ENCODE measurements at places on chromosomes 12 and 14.

GRCh38 chr14:32620303-32620702 is 291.2 kb downstream of the AKAP6 start:
- no peak for DNase-seq

GRCh38 chr14:49516286-49516685 is 69.9 kb downstream of the RPS29 start:
- DNase-seq: no peak

GRCh38 chr14:99660794-99661193 is 15.9 kb downstream of the HHIPL1 start:
- DNase-seq: no peak

DNA sequence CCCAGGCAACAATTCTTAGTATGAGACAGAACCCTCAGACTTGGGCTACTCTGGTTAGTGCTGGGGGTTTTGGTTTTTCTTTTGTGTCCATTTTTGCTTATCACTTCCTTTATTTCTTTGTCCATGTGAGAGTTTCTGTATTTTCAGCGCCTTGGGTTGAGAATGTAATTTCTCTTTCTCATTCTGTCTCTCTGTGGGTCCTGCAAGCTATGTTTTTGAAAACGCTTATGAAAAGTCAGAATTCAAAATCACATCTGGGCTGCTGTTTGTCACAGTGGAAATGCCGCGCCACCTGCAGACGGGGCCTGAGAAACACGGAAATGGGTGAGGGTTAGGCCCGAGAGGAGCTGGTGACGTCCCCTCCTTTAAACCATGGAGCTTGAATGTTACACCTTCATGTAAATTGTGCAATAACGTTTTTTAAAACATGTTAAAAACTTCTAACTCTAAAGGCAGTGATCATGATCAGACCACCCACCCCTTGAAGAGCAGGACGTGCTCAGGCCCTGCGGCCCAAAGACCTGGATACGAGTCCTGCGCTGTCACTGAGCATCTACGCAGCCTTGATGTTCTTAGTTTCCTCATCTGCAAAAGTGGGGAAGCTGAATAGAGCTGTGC is 26.1 kb downstream of the JDP2 start:
- DNase-seq: no peak

GRCh38 chr12:82523996-82524395 is 162.7 kb upstream of the TMTC2 start:
- DNase-seq: no peak

- DNase-seq: no peak
Observed at GRCh38 chr12:111436811-111437210, 31.1 kb downstream of the SH2B3 start.

DNA sequence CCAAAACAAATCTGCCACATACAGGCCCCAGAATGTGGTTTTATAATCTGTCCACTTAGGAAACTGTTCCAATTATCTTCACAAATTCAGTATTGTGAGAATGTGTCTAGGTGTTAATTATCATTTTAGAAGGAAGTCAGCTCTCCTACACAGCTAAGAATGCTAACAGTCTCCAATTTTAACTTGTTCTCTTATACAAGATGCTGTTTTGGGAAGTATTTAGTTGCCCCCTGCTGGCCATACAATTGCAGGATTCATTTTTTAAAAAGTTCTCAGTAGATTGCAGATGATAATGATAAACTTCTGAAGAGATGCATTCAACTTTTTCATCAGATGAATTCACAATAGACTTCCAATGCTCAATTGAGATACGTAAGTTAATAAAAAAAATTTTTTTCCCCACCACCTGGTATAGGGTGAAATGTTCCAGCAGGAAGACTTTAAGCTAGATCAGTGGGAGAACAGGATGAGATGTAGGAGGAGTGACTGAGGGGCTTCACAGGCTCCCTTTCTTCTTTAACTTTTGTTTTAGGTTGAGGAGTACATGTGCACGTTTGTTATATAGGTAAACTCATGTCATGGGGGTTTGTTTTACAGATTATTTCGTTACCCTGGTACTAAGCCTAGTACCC is 27.3 kb upstream of the OSBPL8 start:
- no peak for DNase-seq

- DNase-seq: no peak
Observed at GRCh38 chr14:61780125-61780524, 17.9 kb downstream of the SNAPC1 start.

GRCh38 chr12:23535441-23535840 is 414.0 kb downstream of the SOX5 start:
- DNase-seq: no peak

GRCh38 chr12:120642826-120643225 is 2.4 kb downstream of the CABP1 start:
- DNase-seq: no peak

DNA sequence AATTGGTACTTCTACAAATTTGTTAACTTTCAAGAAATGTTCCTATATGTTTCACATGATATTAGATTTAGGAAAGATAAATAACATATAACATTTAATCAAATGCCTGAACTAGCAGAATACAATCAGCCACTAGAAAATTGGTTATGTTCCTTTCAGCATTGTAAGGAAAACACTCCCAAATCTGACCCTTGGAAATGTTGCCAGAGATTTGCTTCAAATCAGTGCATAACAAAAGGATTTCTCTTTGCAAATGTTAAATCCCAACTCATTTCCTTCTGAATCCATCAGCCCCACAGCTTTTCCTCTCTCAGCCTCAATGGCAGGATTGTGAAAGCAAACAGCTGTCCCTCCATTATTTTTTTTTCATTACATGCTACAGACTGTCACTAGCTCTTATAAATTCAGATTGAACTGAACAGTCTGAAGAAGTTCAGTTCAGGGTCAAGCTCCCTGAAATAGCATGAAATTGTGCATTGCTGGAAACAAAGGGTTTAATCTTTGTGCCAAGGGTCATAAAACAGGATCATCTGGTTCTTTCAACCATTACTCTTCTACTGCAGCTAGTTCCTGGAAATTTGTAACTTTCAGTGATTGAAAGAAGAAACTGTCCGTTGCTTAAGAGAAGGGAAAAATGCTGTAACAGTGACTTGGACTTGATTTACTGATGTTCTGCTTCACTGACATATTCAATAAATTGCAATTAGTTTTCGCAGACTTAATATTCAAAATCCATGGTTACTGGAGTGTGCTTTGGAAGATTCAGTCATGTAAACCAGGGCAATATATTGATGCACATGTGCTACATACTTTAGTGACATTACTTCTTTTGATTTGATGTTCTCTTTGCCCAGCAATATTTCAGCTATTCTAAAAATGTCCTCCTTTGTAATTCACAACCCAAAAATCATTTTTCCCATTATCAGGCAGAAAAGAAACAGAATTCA is 246.4 kb downstream of the RPL10L start:
- DNase-seq: no peak

- no peak for DNase-seq
Observed at GRCh38 chr12:107344035-107344808, 250.9 kb upstream of the CRY1 start.

- no peak for DNase-seq
Observed at GRCh38 chr12:22408610-22409376, 74.3 kb upstream of the ST8SIA1 start.

DNA sequence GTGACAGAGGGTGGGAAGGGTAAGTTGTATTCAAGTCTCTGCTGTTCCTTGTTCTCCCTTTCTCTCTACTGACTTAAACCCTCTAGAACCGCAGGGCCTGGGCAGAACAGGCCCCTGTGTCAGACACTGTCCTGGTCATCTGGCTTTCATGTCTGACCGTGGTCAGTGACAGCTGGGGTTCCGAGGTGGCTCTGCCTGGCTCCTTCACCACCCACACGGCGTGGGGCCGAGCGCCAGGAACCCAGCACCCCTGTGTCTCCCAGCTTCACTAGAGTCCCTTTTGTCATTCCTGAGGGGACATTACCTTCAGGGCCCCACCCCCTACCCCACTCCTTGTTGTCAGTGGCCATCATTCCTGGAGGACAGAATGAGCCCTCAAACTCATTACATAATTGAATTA is 168.9 kb downstream of the ADGRD1 start:
- no peak for DNase-seq

All from stimulated activated CD8-positive, alpha-beta memory T cell treated with anti-CD3 and anti-CD28 coated beads, Interleukin-15, amount 100 ng/mL, for 4 hours (primary cell).